Fibroblast of skin of right quadriceps (primary cell): ENCODE measurements at places on chromosomes 13 and 19.

DNA sequence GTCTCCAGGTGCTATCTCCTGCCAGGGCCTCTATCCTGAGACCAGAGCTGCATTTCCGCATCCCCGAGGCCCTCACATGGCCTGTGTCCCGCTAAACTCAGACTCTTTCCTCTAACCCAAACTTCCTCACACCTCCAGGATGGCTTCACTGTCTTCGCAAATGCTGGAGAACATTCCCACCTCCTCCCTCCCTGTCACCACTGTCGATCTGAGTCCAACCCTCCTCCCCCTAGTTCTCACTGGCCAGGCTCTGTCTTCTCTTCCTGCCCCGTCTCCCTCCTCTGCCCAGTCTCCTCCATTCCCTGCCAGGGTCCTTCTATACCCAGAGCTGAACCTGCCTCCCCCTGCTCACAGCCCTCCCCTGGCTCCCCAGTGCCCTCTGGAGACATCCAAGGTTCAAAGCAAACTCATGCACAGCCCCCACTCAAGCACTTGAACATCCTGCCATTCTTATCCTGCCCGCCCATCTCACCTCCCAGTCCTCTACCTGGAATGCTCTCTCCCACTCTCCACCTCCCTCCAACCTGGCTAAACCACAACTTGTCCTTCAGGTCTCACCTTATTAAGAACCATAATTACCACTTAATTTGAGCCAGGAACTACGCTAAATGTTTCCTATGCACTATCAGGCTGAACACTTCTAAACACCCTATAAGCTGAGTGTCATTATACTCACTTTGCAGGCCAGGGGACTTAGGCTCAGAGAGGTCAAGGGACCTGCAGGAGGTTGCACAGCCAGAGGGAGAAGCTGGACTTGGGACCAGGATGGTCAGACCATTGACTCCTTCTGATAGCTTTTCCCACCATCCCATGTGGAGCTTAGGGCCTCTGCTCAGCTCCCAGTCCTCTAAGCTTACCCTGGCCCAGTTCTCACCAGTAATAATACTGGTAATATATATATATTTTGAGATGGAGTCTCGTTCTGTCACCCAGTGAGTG lies 961 bp upstream of the VSIG10L start:
- no peak for DNase-seq

- DNase-seq: peak; percentile 96
Measured at GRCh38 chr19:869245-870177, 10.0 kb downstream of the CFD start.

DNA sequence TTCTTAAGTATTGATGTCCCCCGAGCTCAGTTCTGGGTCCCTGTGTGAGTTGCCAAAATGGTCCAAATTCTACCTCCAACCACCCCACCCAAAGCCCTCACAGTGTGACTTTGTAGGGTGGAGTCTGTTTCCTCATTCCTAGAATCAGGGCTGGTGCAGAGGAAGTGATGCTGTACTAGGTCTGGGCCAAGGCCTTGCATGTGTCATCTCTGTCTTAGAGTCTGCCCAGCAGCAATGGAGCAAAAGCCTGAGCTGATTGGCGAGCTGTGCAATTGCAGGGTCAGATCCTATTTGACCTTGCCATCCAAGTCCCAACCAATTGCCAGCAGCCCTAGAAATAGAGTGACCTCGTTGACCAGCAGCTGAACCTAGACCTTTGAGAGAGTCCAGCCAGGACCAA lies 97.0 kb upstream of the ANKRD10 start:
- DNase-seq: no peak

GRCh38 chr13:102962430-102962829 lies 103.8 kb downstream of the SLC10A2 start:
- no peak for DNase-seq

- no peak for DNase-seq
Measured at GRCh38 chr13:24709186-24709913, 29.1 kb downstream of the ATP12A start.

DNA sequence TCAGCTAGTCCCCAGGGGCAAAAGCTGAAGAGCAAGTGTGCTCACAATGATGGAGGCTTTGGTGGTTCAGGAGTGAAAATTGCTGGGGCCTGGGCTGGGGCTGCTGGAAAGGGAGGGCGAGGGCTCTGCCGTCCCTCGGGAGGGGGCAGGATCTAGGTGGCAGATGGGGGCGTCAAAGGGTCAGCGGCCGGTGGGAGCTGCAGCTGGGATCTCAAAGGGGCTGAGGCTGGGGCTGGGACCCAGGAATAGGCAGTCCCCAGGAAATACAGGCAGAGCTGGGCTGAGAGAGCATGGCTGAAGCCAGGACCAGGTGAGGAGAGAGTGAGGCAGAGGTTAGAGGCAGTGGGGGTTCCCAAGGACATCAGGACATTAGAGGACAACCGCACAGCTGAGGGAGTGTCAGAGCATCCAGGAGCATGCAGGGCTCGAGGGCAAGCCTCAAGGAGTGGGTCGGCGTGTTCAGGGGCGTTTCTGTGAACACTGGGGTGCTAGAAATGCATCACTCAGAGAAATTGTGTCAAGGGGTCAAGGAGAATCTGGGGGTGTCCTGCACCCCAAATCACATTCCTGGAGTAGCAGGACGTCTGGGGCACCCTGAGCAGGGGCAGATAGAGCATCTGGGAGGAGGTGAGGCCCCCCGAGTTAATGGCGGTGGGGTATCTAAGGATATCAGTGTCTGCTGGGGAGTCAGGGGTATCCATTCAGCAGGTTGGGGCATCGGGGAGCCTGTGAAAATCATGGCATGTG lies 1.2 kb upstream of the SYNE4 start:
- DNase-seq: no peak

- no peak for DNase-seq
Measured at GRCh38 chr19:55262359-55262758, 3.5 kb upstream of the PPP6R1 start.

DNA sequence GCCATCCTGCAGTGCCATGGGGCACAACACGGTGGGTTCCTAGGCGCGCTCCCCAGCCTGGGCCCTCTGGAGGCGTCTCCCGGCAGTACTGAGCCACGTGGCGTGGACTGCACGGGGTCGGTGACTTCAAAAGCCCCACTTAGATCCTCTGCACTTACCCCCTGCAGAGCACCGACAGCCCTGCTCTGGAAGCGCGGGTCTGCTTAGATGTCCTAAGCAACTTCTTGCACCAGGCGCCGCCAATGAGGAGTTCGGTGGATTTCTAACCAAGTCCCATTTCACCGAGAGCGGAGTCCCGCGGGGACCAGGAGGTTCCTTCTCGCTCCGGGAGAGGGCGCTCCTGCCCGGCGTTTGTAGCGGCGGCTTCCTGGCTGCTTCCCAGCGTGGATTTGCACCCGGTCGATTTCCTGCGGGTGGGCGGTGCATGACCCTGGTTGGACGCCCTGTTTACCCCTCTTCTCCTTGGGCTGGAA lies 25.2 kb upstream of the ZNF845 start:
- DNase-seq: no peak
